Heart right ventricle (tissue), 16 donors: ENCODE measurements at places on chromosomes 13 and 19. TPM values are rescaled to one million over a fixed set of nuclear protein-coding genes. Genes with fewer than 3 reads are reported as not detected.

GRCh38 chr19:12723381-12723640 lies 421 bp downstream of the TNPO2 start:
- peaks cover 34% of the 10 kb centered on the region for H3K4me1 ChIP-seq
- no peak for DNase-seq
- H3K36me3 ChIP-seq = peaks cover 21% of the 10 kb centered on the region
- peak overlapping the region; percentile 72 for H3K4me3 ChIP-seq
- H3K27ac ChIP-seq = peak overlapping the region; percentile 91

GRCh38 chr19:13996928-13997630 lies 9.0 kb downstream of the RFX1 start:
- DNase-seq = no peak
- no peak overlapping the region for H3K27ac ChIP-seq
- H3K4me3 ChIP-seq = no peak overlapping the region
- H3K27me3 ChIP-seq = no peaks in the 10 kb centered on the region

DNA sequence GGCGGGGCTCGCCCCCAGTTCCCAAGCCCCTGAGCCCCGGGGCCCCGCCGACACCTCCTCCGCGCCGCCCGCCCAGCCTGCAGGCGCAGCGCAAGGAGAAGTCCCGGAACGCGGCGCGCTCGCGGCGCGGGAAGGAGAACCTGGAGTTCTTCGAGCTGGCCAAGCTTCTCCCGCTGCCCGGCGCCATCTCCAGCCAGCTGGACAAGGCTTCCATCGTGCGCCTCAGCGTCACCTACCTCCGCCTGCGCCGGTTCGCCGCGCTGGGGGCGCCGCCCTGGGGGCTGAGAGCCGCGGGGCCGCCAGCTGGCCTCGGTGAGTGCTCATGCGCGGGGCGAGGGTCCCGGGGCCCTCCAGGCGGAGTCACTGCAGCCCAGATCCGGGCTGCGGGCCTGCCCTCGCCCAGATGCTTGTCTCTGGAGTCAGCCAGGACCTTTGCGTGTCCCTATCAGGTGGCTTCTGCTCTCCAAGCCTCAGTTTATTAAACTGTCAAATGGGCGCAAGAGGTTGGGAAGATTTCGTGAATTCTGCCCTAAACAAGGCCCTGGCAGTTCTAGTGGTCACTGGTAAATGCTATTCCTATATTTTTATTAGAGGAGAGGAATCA lies 2.0 kb downstream of the NPAS1 start:
- no peak overlapping the region for H3K27ac ChIP-seq
- H3K27me3 ChIP-seq = peaks cover 51% of the 10 kb centered on the region
- H3K4me1 ChIP-seq = peaks cover 10% of the 10 kb centered on the region
- DNase-seq = no peak
- no peaks in the 10 kb centered on the region for H3K36me3 ChIP-seq

DNA sequence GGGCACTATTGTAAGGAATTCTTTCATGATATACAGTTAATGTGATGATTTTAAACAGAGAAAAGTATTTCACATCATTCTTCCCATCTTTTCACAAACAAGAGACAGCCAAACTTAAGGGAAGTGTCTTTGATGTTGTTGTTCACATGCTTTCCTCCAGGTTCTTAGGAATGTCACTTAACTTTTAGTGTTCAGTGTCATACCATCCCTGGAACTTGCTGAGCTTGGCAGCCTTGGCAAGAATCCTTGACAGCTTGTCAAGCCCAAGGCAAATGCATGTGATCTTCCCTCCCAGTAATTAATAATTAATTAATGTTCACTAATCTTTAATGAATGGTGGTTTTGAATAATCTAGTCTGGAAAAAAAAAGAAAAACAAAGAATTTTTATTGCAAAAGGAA lies 727.9 kb upstream of the PRR20A start:
- H3K27ac ChIP-seq = no peak overlapping the region
- no peak overlapping the region for H3K4me3 ChIP-seq
- DNase-seq = no peak
- H3K4me1 ChIP-seq = no peaks in the 10 kb centered on the region
- no peaks in the 10 kb centered on the region for H3K36me3 ChIP-seq

DNA sequence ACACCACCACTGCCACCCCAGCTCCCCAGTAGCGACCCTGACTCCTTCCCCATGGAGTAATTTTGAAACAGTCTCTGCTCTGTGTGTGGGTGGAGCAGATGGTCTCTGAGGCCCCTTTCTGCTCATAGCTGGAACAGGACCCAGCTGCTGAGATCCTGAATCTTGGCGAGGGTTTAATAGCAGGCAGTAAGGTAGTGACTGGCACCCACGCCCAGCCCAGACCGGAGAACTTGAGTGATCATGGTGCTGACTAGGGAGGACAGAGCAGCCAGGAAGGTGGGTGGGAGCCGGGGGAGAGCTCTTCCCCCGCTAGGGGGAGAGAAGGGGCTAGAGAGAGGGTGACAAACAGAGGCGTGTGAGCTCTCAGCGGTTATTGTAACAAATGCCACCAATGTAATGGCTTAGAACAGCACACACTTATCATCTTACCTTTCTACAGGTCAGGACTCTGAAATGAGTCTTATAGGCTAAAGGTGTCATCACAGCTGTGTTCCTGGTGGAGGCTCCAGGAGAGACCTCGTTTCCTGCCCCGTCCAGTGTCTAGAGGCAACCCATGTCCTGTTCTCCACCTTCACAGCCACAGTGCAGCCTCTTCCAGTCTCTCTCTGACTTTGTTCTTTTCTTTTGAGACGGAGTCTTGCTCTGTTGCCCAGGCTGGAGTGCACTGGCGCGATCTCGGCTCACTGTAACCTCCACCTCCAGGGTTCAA lies 7.2 kb upstream of the ACER1 start:
- no peaks in the 10 kb centered on the region for H3K36me3 ChIP-seq
- no peak overlapping the region for H3K27ac ChIP-seq
- no peak overlapping the region for H3K4me3 ChIP-seq
- DNase-seq = no peak
- no peaks in the 10 kb centered on the region for H3K27me3 ChIP-seq

DNA sequence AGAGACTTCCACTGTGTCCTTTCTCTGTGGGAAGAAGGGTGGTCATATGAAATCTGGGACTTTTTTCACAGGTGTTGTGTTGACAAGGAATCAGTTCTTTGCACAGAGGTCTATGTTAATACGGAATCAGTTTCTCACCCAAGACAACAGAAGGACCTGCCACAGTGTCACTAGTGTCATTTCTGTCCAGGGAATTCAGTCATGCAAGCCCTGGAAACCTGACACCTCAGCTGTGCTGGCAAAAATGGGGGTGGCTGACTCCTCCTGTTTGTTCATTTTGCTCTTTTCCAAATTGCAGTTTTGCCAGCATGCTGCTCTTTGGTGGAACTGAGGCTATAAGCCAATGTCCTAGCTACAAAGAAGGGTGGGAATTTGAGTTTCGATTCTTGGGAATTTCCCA lies 49.8 kb upstream of the ESD start:
- no peaks in the 10 kb centered on the region for H3K36me3 ChIP-seq
- H3K27ac ChIP-seq = no peak overlapping the region
- H3K27me3 ChIP-seq = peaks cover 16% of the 10 kb centered on the region
- H3K4me3 ChIP-seq = no peak overlapping the region
- H3K4me1 ChIP-seq = no peaks in the 10 kb centered on the region

DNA sequence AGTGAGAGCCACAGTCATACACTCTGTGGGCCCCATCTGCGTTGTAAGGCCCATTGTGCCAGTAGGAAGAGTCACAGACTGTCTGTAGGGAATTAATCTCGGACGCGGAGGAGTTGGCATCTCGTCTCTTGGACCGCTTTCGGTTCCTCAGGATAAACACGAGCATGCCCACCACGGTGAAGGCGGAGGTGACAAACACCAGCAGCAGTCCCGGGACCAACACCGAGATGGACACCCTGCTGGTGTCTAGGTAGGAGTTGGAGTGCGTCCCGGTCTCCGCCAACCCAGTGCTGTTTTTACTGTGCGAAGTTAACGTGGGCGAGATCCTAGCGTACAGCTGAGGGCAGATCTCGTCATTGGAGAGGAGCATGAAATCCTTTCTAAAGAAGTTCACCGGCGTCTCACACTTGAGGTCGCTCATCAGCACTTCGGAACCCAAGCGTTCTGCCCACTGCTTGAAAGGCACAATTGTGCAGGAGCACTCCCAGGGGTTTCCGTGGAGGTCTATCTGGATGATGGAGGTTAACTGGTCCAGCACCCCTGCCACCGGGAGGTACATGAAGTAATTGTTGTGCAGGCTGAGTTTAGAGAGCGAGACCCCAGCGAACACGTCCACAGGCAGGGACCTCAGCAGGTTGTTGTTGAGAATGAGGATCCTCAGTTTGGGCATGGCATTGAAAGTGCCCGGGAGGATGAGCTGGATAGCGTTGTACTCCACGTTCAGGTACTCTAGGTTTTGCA lies 2.7 kb downstream of the SLITRK1 start:
- no peaks in the 10 kb centered on the region for H3K36me3 ChIP-seq
- no peak for DNase-seq
- peaks cover 61% of the 10 kb centered on the region for H3K27me3 ChIP-seq
- no peak overlapping the region for H3K27ac ChIP-seq
- H3K4me1 ChIP-seq = no peaks in the 10 kb centered on the region

GRCh38 chr19:2213799-2214198 lies 22.3 kb downstream of the PLEKHJ1 start:
- no peaks in the 10 kb centered on the region for H3K27me3 ChIP-seq
- peaks cover 30% of the 10 kb centered on the region for H3K36me3 ChIP-seq
- H3K27ac ChIP-seq = no peak overlapping the region
- peaks cover 7% of the 10 kb centered on the region for H3K4me1 ChIP-seq

DNA sequence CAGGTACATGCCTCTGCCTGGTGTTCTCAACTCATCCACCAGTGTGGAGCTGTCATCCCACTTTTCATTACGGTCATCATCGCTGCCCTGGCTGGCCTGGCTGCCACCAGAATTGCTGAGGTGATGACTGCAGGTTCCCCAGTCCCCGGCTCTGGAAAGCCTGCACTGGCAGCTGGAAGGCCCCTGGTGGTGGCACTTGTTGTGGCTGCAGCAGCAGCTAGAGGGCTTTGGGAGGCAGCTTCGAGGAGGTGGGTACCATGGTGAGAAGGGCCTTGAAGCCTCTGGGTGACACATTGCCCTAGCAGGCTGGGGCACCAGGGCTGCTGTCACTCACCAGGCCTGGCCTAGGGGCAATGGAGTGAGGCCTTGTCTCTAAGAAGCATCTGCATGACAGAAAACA lies 25.3 kb upstream of the ZNF14 start:
- DNase-seq = no peak
- no peaks in the 10 kb centered on the region for H3K4me1 ChIP-seq
- H3K4me3 ChIP-seq = no peak overlapping the region
- H3K27me3 ChIP-seq = no peaks in the 10 kb centered on the region
- no peak overlapping the region for H3K27ac ChIP-seq

- H3K27ac ChIP-seq = no peak overlapping the region
- H3K27me3 ChIP-seq = no peaks in the 10 kb centered on the region
- no peak for DNase-seq
- peaks cover 8% of the 10 kb centered on the region for H3K36me3 ChIP-seq
Measured at GRCh38 chr13:44394658-44395057, 21.0 kb downstream of the SERP2 start.

DNA sequence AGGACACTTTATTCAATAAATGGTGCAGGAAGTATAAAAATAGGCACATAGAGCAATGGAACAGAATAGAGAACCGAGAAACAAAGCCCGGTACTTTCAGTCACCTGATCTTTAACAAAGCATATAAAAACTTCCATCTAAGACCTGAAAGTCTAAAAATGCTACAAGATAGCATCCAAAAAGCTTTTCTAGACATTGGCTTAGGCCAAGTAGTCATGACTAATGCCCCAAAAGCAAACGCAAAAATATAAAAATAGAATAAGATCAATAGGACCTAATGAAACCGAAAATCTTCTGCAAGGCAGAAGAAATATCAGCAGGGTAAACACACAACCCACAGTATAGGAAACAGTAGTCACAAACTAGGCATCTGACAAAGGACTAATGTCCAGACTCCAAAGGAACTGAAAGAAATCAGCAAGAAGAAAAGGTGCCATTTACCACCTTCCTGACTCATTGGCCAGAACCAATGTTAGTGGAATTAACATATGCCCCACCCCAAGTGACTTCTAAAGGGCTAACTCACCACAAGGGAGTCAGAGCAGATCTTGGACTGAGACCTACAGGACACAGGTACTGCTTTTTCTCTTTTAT lies 40.8 kb upstream of the CEACAM21 start:
- no peaks in the 10 kb centered on the region for H3K36me3 ChIP-seq
- peak overlapping the region; percentile 58 for H3K27ac ChIP-seq
- H3K4me1 ChIP-seq = peaks cover 26% of the 10 kb centered on the region
- no peak for DNase-seq

DNA sequence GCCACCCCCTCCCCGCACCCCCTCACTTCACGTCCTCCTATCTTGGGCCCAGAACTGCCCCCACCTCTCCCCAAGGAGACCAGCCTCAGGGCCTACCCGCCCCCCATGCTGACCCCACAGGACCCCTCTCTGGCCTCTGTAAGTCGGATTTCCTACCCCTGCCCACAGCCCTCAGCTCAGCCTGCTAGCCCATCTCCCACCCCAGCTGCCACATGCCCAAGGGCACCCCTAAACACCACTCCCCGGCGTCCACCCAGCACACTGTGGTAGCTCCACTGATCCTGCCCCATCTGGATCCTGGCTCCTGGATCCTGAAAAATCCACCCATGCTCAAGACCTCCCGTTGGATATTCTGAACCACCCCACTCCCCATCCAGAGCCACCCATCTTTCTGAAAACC lies 805 bp downstream of the EVI5L start:
- peak overlapping the region; percentile 58 for H3K4me3 ChIP-seq
- no peaks in the 10 kb centered on the region for H3K36me3 ChIP-seq
- no peak for DNase-seq

DNA sequence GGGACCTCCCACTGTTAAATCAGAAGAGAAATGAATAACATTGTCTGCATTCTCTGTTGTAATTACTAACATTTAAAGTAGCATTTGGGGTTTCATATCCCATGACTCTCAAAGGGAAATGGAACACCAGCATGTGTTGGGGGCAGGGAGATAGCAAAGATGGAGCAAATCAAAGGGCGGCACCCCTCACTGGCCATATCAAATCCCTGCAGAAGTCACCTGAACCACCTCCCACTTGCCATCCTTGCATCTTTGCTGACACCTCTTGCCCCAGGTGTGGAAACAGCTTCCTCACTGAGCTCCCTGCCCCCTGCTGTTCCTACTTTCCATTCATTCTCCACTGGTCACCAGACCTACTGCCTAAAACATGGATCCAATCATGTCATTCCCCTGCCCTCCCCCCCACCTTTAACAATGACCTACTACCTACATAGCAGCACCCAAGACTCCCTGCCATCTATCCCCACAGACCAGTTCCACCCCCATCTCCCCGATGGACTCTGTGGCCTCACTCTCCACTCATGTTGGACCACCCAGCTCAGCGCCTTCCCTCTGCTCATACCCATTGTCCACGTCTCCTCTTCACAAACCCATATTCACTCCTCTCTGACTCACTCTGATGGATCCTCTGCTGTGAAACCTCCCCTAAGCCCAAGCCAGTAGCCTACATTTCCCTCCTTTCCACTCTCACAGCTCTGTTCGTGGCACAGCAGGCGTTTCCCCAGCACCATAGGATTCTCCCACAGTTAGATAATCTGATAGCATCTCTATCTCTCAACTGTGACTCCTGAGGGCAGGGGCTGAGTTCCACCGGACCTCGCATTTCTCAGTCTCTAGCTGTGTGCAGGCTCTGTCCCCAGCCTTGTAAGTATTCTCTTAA lies 55.9 kb downstream of the DLEU7 start:
- no peaks in the 10 kb centered on the region for H3K4me1 ChIP-seq
- no peak for DNase-seq
- no peaks in the 10 kb centered on the region for H3K36me3 ChIP-seq
- no peak overlapping the region for H3K4me3 ChIP-seq
- no peaks in the 10 kb centered on the region for H3K27me3 ChIP-seq

The TNNI3 gene
- total RNA-seq = 8,663 TPM

The LILRA5 gene
- total RNA-seq = 0.66 TPM

The SOX1 gene
- not detected for total RNA-seq

The LILRB4 gene
- total RNA-seq = 1.4 TPM

The RCBTB2 gene
- 11.9 TPM for total RNA-seq

The PRR19 gene
- not detected for total RNA-seq

The LYL1 gene
- total RNA-seq = 9.9 TPM

The RXFP2 gene
- total RNA-seq = not detected
